Activated CD4-positive, alpha-beta T cell treated with anti-CD3 and anti-CD28 coated beads, Interleukin-2, Interleukin-6, amounts not matched to agents 100 ng/mL and 50 ng/mL, durations not matched to agents 16 hours and 8 hours (primary cell): ENCODE measurements at places on chromosomes 11 and 22.

DNA sequence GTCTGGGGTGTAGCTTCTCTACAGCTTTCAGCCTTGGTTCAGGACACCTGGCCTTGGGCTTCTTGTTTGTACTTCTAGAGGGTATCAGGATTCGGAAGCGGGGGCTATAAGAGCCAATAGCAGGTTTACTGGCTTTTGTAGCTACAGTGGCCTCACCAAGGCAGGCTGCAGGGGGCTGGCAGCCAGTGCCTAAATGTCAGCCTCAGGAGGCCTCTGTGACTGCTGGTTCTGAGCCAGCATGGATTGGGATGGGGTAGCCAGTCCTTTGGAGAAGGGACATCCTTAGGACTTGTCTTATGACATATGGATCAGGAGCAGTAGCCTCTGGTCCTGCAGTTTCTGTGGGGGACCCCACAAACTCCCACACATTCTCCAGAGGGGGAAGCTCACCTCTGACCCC lies 29.9 kb downstream of the EIF3F start:
- no peak for DNase-seq

- DNase-seq: no peak
Measured at GRCh38 chr22:23638611-23639010, 6.5 kb upstream of the DRICH1 start.

DNA sequence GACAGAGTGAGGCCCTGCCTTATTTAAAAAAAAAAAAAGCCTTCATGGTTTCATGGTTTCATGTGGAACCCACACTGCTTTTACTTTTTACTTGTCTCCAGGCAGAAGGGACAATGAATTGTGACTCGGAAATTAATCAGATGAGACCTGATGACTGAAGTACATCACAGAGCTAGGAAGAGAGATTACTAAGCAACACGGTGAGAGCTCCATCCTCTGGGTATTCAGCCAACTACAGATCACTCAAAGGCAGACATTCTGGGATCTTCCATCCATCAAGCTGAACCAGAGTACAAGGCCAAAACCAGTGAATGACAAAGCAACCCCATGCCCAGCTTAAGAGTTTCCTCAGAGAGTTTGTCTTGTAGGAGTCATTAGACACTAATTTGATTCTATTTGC lies 433.2 kb downstream of the SOX6 start:
- no peak for DNase-seq

DNA sequence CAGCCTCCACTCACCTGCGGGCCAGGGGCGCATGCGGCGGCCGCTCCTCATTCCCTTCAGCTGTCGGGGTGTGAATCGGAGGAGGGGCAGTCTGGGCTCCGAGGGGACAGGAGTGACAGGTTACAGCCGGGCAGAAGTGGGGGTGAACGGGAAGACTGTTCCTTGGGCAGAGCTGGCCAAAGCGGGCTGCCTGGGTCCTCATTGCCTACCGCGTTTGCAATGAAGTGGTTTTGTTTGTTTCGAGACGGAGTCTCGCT lies 733 bp downstream of the MEI1 start:
- no peak for DNase-seq

DNA sequence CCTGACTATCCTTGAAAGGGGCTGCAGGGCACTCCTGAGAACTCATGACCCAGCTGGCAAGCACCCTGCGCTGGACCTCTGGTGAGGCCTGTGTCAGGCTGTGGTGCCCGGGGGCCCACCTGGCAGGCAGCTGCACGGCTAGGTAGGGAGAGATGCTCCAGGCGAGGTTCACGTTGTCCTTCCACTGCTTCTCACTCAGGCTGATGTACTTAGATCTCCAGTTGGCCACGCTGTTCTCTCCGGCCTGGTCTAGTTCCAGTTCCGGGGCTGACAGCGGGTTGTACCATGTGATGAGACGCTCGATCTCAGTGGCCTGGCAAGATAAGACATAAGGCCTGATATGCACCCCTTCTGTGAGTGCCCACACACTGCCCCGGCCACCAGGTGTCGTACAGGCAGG lies 44.7 kb upstream of the SERPIND1 start:
- no peak for DNase-seq

GRCh38 chr11:112310419-112310818 lies 49.8 kb upstream of the PLET1 start:
- DNase-seq: no peak
